ENCODE measurements at places on chromosomes 13 and 19.

DNA sequence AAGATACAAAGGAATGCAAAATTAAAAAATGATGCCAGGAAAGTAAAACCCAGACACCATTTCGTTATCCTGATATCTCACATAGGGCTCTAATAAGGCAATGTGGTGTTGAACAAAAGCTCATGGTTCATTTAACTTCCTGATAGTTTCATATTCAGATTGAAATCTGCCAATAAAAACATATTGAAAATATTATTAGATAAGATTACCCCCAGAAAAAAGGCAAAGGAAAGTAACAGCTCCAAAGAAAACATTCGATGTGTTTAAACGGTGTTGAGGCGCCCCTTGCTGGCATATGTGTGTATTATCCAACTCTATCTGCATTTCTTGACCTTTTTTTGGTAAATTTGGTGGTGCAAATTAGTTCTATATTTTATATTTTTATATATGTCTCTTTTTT is 75.9 kb downstream of the ESD start:
- peak; percentile 21 for DNase-seq

- no peak for DNase-seq
Measured at GRCh38 chr13:76164290-76164689, 528.2 kb downstream of the LMO7 start.

DNA sequence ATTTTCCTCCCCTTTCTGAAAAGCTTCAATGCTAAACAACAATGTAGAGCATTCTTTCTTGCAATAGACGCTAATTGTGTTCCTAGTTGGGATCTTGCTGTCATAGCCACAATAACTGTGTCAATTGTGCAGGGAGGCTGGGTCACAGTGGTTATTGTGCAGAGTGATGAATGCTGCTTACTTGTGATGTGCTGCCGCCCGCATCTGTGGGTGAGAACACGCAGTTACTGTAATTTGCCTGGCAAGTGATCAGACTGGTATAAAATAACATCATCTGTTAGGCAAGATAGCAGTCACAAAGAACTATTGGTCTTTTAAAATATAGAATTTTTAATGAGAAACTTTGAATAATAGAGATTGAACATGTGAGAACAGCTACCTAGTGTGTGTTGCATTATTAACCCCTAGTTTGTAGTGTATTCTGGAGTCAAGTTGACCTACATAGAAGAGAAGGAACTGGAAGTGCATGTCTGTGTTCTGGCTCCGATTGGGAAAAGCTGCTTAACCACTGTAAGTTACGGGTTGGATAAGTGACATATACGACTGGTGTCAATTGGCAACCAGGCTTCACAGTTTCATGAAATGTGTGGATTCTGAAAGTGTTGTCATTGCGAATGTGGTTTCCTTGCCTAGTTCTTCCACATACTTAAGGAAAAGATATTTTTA is 43.6 kb downstream of the SLAIN1 start:
- DNase-seq: no peak

GRCh38 chr19:11560404-11561051 is 1.5 kb upstream of the ELOF1 start:
- peak; percentile 40 for DNase-seq

- no peak for DNase-seq
Measured at GRCh38 chr19:3668331-3669081, 31.8 kb downstream of the PIP5K1C start.
